ENCODE measurements at places on chromosomes 6 and 20. TPM values are rescaled to one million over a fixed set of nuclear protein-coding genes. Genes with fewer than 3 reads are reported as not detected.

OVOL2 gene
- polyA plus RNA-seq: not detected

- DNase-seq: no peak
Observed at GRCh38 chr6:166620478-166621113, 6.5 kb downstream of the RPS6KA2 start.

- no peak for DNase-seq
Observed at GRCh38 chr6:106612671-106613416, 16.5 kb downstream of the RTN4IP1 start.

GRCh38 chr6:124879992-124880355 lies 82.3 kb upstream of the RNF217 start:
- no peak for DNase-seq

GRCh38 chr20:48928832-48929725 lies 7.6 kb downstream of the ARFGEF2 start:
- DNase-seq: no peak

GRCh38 chr6:155352811-155353210 lies 38.5 kb upstream of the TFB1M start:
- no peak for DNase-seq

DNA sequence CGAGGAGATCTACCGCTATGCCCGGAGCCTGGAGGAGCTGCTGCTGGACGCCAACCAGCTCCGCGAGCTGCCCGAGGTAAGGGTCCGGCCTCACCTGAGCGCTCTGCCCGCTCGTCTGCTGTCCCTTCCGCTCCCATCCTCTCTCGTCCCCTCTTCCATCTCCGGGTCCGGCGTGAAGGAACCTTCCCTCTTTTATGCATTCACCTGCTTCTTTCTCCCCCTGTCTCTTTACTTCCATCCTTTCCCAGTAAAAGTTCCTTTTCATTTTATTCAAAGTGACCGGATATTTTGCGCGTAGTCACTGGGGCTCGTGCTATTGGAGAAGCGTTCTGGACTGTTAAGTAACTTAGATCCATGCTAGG lies 516 bp downstream of the LRRC1 start:
- DNase-seq: no peak

DNA sequence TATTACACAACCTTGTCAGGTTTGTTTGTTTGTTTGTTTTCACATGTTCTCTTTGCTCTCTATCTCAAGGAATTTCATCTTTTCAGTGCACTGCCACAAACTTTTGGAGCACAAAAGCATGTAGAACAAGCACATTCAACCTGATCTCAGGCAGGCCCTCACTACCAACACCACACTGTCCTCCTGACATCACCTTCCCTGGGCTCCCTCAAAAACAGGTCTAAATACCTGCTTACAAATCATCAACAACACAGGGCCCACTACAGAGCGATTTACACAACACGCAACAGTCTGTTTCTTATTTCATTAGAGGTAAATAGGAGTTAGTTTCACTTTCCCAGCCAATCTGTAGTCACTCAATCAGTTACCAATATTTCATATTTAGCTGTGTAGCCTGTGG lies 241.4 kb downstream of the EPHA7 start:
- no peak for DNase-seq
